Left hindlimb (tissue), 1 donor: ENCODE measurements at places on chromosomes 3 and 15.

GRCh38 chr15:93283854-93284253 lies 194.8 kb upstream of the RGMA start:
- DNase-seq = no peak

GRCh38 chr3:169286992-169287391 lies 376.5 kb downstream of the MECOM start:
- DNase-seq = no peak

- DNase-seq = no peak
These were observed 141.1 kb downstream of the NR1D2 start for GRCh38 chr3:24086206-24086605.

- DNase-seq = no peak
These were observed 8.7 kb downstream of the PCSK6 start for GRCh38 chr15:101480613-101481380.

DNA sequence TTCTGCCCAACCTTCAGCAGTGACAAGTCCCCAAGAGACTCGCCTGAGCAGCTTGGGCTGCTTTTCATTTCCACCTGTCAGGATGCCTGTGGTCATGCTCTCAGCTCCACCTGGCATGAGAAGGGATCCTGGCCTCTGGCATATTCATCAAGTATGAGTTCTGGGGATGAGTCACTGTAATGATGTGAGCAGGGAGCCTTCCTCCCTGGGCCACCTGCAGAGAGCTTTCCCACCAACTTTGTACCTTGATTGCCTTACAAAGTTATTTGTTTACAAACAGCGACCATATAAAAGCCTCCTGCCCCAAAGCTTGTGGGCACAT lies 3.5 kb downstream of the MYD88 start:
- DNase-seq = no peak

DNA sequence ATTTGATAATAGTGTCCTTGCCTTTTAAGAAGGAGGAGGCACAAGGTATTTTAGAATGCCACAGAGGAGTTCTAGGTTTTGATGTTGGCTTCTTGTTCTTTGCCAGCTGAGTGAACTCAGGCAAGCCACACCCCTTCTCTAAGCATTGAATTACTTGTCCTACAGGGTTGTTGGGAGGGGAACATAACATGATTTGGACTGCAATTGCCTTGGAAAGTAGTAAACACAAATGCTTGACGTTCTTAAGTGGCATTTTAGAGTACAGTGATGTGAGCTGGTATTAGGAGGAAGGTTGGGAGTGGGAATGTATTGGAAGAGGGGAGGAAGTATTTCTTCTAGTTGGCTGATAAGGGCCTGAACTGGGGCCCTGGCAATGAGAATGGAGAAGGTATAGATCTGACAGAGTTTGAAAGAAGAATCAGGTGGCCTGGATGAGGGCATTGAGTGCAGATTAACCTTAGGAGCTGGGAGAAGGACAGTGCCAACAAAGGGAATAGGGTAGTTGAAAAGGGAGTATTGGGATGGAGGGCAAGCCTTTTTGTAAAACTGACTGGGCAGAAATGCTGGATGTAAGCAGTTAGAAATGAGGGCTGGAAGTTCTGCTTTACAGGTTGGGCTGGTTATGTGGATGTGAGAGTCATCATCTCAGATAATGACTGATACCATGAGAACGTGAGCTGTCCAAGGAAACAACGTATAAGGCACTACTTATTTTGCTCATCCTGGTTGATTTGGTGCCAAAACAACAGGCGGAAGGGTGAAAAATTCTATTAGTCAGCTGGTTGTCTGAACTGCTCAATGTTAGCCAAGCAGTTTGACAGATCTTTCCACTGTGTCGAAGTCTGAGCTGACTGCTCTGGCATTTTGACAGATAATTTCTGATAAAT lies 16.7 kb downstream of the KAT2B start:
- no peak for DNase-seq

- no peak for DNase-seq
These were observed 94.6 kb downstream of the FOXP1 start for GRCh38 chr3:71488882-71489281.

- DNase-seq = no peak
These were observed 46.5 kb downstream of the SYNPR start for GRCh38 chr3:63324621-63325020.

DNA sequence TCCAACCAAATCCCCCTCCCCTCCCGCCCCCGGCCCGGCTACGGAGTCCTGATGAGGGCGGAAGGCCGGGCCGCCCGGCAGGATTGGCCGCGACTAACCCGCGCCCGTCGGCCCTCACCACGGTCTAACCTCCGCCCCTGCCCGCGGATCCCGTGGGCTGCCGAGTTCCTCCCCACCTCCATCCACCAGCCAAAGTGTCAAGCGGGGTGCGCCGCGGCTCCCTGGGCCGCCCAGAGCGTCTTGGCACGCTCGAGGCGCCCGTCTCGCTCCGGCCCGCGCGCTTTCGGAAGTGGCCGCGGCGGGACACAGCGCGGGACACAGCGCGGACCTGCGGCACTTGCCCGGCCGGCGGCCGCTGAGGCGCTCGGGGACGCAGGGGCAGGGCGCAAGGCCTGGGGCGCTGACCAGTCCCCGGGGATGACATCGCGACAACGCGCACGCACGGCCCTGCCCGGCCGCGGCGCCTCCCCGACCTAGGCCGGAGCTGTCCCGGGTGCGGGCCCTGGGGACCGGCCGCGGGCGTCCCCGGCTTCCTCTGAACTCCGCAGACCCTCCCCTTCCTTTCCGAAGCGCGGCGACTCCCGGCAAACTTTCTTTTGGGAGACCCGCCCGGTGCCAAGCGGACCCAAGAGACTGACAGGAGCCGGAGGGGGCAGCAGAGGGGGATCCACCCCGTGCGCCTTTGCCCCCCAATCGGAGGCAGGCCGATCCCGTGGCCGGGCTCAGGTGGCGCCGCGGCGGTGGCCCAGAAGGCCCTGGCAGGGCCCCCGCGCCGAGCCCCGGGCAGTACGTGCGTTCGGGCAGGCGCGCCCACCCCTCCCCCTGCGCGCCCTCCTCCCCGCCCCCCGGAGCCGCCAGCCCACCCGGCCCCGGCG lies 112.8 kb upstream of the ICE2 start:
- DNase-seq = peak; percentile 71

- no peak for DNase-seq
These were observed 70.2 kb downstream of the CLDN1 start for GRCh38 chr3:190252080-190252479.

DNA sequence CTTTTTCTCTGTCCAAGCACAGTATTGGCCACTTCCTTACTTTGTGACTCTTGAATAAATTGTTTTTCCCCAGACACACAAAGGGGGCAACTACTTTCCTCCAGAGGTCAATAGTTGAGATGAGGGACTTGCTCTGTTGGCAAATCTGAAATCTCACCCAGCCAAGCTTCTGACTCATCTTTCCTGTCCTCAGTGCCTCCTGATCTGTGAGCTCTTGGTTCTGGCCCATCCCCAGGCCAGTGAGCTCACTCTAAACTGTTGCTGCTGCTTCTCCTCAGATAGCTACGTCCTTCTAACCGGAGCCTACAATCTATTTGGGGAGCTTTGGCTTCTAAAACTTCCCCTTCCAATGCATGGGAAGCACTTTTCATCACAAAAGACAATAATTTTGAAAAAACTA lies 50.0 kb upstream of the NMD3 start:
- no peak for DNase-seq

DNA sequence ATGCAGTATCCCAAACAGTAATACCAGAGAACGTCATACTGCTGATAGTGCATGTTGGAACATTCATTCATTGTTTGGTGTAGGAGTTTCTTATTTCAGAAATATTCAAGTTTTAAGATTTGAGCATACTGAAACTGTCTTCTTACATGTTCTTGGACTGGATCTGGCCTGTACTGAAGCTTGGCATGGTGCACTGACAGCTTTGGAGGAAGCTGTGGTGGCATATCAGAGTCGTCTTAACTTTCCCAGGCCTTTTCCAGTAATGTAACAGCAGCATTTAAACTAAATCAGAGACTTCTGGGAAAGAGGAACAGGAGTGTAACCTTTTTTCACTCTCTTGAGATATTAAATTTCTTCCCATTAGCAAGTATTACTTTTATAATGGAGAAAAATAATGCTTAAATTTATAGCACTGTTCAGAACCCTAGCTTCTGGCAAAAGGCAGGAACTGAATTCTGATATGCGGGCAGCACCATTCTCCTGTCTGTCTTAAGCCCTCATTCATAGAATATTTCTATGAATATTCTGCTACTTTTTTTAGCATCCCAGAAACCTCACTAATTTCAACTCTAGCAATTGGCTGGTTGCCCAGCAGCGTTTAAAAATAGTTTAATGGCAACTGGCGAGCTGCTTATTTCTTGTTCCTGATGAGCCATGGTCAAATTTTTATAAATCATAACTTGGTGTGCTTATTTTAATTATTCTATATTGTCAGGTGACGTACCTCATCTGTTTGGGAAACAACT lies 31.1 kb downstream of the DNAJC13 start:
- DNase-seq = peak; percentile 43

DNA sequence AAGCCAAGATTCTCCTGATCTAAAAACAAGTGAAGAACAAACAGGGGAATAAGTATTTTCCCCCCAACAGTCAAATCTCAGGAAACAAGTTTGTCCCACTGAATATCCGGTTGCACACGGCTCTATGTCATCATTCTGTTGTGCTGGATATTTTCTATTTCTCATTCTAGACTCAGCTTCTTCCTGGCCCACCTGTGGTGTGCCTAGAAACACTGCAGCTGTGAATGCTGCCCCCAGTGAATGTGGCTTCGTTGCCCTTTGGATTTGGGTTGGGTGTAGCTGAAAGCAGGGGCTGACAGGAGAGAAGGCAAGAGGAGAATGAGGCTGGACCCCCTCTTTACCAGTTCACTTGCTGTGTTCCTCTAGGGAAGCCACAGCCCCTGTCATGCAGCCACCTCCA lies 181.2 kb upstream of the PROK2 start:
- no peak for DNase-seq

DNA sequence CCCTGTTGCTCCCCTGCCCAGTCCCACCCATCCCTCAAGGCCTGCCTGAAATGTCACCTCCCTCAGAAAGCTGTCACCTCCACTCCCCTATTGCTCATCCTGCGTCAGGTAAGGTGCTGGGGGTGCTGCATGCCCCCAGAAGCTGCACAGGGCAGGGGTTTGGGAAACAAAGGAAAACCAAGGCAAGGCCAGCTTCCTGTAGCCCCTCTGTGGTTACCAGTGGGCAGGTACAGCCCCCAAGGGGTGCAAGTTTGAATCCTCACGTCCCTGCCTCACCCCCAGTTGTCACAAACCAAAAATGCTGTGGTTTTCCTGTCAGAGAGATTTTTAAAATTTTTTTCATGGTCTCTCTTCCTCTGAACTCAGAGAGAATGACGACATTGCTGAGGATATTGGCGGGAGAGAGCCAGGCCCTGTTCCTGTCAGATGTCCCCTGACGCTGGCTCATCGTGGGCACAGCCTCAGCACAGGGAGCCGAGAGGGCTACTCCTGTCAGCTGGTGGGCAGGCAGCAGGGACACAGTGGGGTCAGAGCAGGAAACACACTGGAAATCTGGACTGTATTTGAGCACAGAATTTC lies 27.0 kb downstream of the PSTPIP1 start:
- DNase-seq = no peak

- DNase-seq = no peak
These were observed 478.2 kb upstream of the ROBO2 start for GRCh38 chr3:76561494-76562236.

DNA sequence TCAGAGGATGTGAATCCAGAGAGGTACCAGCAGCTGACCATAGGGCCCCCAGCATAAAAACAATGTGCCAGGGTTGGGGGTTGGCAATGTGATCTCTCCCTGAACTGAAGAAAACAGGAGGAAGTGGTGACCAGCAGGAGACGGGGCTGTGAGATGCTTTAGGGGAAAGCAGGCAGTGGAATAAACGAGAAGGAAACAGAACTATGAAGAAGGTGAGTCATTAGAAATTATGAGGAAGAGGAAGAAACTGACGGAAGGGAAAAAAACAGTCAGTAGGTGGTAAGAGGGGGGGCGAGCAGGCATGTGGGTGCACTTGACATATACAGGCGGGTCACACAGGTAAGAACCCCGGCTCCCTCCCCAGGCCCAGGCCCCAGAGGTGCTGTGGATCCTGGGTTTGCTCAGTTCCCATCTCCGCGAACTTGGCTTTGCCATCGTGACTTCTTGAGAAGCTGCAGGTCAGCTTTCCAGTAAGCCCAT lies 42.2 kb upstream of the B3GNT5 start:
- no peak for DNase-seq

GRCh38 chr3:100981164-100981911 lies 11.9 kb downstream of the ABI3BP start:
- no peak for DNase-seq

DNA sequence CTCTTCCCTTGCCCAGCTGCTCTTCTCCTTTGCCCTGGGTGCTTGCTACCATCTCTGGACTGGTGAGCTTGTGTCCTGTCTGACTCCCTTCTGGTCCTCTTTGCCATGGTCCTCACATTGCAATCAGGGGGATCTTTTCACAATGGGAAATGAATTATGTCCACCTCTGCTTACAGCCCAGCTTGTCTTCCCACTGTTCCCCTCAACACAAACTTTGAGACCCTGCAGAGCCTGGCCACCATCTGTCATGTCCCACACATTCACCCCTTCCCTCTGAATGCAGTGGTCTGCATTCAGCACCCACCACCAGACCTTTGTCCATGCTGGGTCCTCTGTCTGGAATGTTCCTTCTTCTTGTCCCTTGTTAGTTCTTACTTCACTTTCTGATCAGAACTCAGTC lies 100.5 kb downstream of the ABHD5 start:
- DNase-seq = no peak

DNA sequence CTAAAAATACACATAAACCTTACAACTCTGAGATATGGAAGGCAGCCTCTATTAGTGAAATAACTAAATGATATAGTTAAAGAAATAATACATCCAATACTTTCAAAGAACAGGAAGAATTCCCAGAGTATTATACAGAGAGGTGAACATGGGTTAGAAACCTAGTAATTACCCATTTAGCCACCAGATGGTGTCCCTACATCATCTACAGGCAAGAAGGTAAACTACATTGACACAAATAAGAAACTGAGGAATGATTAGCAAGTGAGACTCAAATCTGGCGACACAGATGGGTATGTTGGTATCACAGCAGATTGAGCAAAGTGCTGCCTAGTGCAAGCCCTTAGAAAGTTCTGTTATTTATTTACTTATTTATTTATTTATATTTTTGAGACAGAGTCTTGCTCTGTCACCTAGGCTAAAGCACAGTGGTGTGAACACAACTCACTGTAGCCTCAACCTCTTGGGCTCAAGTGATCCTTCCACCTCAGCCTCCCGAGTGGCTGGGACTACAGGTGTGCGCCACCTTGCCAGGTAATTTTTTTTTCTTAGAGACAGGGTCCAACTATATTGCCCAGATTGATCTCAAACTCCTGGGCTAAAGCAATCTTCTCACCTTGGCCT lies 28.2 kb downstream of the NEK4 start:
- no peak for DNase-seq

- DNase-seq = no peak
These were observed 47.3 kb upstream of the USP50 start for GRCh38 chr15:50593761-50594160.
